ENCODE measurements at places on chromosomes 2 and 18. TPM values are rescaled to one million over a fixed set of nuclear protein-coding genes. Genes with fewer than 3 reads are reported as not detected.

Gene EFR3B
- 0.28 TPM for total RNA-seq

Gene PAPOLG
- 9.1 TPM for total RNA-seq

Gene DSC1
- not detected for total RNA-seq

Gene MYCN
- 2.4 TPM for total RNA-seq

Gene GLI2
- 0.38 TPM for total RNA-seq

Gene MYO5B
- 0.54 TPM for total RNA-seq

Gene NT5DC4
- total RNA-seq: not detected

Gene IL18RAP
- total RNA-seq: not detected

Gene PDE11A
- total RNA-seq: under 0.01 TPM

Gene PTH2R
- total RNA-seq: not detected

Gene TMEFF2
- not detected for total RNA-seq
